NCI-H1694 (cell line): ENCODE measurements at places on chromosomes 1 and 21.

DNA sequence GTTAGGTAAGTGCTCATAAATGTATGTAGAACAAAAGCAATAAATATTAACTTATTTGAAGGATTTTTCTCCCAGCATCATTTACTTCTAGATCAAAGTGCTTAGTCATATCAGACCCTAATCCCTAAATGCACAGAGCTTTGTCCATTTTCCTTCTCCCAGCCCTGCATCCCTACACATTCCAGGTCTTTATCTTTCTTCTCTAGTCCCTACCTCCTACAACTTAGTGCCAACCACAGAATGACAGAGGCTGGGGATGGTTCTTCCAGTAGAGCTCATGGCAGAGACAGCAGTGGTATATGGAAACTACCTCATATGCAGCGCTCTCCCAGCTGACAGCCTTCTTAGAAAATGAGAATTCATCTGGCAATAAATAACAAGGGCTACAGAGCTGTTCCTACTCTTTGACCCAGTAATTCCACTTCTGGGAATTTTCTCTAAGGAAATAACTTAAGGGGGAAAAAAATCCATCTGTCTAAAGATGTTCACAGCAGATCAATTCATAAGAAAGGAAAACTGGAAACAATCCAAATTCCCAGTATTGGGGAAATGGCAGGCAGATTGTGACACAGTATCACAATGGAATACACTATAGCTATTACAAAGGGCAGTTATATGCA lies 62.9 kb upstream of the ROR1 start:
- no peak for DNase-seq

- DNase-seq, result no peak
These were observed 42.0 kb downstream of the CXADR start for GRCh38 chr21:17554679-17555465.

DNA sequence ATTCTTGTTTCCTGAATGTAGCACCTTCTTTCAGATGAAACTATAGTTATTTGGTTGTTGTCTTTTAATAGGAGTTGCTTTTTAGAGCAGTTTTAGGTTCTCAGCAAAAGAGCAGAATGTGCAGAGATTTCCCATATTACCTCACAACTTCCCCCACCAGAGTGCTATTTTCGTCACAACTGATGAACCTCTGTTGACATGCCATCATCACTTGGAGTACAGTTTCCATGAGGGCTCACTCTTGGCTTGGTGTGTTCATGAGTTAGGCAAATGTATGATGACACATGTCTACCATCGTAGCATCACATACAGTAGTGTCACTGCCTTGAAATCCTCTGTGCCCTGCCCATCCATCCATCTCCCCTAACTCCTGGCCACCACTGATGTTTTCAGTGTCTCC lies 3.7 kb downstream of the IBA57 start:
- no peak for DNase-seq

DNA sequence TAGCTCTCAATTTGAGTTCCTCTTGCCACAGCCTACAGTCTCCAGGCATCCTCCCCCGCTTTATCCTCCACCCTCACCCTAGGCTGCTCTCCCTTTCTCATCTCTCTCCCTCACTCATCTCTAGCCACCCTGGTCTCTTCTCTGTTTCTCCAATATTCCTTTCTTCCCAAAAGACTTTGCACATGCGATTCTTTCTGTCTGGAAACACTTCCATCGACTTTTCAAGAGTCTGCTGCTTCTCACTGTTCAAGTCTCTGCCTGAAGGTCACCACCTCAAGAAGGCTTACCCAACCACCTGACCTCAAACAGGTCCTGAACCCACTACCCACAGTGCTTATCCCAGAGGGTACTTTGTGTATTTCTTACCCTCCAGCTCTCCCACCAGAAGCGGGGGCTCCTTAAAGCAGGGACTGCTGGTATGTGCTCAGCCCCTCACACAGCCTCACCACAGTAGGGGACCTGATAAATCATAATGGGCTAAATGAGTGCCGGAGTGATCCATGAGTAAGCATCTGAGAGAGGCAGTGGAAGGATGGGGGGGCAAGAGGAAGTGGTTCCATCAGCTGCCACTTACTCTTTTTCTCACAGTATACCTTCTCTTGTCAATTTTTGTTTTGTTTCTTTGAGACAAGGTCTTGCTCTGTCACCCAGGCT lies 14.3 kb upstream of the KRTAP19-8 start:
- no peak for DNase-seq

- no peak for DNase-seq
These were observed 24.6 kb upstream of the CLCA4 start for GRCh38 chr1:86522240-86522639.

GRCh38 chr1:204414016-204414415 lies 2.4 kb upstream of the PPP1R15B start:
- no peak for DNase-seq

- no peak for DNase-seq
These were observed 287.5 kb downstream of the HLX start for GRCh38 chr1:221166559-221167318.

DNA sequence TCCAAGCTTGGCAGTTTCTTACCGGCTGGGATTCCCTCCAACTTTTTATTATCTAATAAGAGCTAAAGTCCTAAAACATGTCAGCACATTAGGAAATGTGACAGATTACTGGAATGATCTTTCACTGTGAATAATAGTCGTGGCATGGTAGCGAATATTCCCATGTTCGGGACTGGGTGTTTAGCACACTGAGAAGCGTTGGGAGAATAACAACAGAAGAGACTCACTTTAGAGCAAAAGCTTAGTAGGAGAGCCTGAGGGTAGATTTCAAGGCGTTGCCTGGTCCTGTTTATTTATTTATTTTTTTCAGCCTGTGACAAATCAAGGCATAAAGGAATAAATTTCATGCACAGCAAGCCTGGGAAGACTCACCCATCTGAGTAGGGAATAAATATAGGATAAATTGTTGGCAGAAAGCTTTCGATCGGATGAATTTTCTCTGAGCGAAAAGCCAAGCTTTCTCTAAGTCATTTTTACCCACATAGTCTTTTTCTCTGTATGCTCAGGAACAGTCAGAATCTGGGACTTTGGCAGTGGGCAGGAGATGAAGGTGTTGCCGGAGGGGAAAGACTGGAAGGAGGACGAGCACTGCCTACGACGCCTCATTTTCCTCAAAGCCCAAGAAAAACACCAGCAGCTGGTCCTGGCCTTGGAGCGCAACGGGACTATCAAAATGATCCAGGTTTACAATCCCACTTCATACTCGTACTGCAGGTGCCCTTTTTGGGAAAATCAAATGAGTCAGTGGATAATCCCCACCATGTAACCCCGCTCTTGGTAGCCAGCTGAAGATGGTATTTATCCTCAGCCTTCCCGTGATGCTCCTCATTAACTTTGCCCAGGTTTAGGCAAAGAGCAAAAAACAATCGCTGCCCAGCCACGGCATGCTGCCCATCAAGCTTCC lies 97.2 kb downstream of the WDR64 start:
- no peak for DNase-seq

GRCh38 chr1:19405761-19406487 lies 79.4 kb downstream of the CAPZB start:
- peak; percentile 56 for DNase-seq

DNA sequence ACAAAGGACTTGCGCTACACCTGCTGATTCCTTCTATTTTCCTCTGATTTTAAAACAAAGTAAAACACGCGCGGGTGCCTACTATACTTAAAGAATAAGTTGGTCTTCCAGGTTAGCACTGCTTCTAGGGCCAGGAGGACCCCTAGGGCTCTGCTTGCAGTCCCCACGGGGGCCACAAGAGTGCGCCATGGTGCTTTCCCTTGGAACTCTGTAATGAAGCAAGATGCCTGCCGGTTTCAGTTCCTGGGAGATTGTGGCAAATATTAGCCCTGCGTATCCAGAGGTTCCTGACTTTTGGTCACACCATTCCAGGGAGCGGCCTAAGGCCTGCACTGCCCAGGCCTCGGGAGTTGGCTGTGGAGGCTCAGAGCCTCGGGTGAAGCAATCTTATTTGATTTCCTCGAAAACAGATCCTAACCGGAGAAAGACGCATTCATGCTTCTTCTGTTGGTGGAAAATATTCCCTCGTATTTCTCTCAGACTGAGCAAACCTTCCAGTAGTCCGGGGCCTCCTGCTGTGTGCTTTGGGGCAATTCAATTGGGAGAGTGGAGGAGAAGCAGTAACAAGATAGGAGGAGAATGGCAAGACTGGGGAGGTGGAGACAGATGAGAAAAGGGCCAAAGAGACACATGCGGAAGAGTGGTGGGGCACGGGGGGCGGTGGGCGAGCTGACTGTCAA lies 25.3 kb downstream of the ADAM30 start:
- DNase-seq, result peak; percentile 81
